ENCODE measurements at places on chromosomes 7 and 10. TPM values are rescaled to one million over a fixed set of nuclear protein-coding genes. Genes with fewer than 3 reads are reported as not detected.

DNA sequence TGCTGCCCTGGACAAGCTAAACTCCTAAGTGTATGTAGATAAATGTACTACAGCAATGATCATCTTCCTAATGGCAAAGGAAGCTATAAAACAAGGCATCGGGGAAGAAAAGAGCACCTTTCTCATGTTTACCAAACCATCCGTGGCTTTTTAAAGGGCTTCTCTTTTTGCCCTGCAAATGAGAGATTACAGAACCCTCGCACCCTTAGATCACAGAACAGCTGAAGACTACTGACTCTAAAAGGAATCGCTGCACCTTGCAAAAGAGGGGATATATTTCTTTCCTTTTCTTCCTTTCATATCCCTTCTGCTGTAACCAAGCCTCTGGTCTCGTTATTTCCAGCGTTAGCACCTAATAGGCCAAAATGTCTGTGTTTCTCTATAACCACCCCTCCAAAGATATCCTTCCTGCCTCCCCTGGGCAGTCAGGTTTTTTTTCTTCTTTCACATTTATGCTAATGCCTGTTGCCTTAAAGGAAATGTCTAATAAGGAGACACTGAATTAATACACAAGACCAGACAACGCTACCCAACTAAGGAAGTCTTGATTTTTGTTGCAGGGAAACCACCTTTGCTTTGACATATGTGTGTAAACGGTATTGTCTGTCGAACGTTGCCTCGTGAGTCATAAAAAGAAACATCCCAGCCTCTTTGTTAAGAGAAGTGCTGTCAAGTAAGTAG lies 10.5 kb downstream of the ST8SIA6 start:
- no peak for DNase-seq

DNA sequence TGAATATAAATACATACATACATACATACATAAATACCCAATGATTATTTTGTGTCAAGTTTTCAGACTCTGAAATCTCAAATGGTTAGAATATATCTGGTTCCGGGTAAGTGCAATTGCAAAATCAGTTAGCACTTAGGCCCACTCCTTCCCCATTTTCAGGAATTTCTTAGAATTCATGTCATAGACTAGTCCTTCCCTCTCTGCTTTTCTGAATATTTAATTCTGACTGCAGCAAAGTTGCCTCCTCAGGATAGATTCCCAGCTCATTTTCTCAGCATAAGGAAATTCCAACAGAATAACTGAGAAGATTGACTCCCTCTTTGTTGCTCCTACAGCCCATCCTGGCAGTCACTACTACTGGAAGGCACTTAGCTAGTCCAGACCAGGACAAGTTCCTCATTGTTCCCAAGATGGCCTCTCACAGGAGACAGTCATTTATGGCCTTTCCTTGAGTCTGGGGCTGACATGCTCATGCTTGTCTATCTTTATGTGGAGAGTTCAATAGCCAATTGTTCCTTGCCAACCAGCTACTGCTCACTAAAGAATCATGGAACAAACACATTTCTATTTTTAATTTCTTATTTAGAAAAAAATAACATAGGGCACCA lies 142.9 kb upstream of the ITGB1 start:
- DNase-seq: no peak

DNA sequence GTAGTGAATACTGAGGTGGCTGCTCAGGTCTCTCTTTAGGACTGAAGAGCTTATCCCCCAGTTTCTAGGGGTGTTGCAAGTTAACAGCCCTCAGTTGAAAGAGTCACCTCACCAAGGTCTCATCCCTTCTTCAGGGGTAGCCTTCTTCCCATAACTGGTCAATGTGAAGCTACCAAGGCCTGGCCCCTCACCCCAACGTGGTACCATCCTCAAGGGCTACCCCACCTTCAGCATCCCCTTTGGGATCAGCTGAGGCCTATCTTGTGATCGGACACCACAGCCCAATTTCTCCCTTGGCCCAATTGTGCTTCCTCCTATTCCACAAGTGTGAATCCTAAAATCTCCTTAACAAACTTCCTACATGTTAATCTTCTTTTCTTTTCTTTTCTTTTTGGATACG lies 289.5 kb upstream of the MKLN1 start:
- DNase-seq: no peak

DNA sequence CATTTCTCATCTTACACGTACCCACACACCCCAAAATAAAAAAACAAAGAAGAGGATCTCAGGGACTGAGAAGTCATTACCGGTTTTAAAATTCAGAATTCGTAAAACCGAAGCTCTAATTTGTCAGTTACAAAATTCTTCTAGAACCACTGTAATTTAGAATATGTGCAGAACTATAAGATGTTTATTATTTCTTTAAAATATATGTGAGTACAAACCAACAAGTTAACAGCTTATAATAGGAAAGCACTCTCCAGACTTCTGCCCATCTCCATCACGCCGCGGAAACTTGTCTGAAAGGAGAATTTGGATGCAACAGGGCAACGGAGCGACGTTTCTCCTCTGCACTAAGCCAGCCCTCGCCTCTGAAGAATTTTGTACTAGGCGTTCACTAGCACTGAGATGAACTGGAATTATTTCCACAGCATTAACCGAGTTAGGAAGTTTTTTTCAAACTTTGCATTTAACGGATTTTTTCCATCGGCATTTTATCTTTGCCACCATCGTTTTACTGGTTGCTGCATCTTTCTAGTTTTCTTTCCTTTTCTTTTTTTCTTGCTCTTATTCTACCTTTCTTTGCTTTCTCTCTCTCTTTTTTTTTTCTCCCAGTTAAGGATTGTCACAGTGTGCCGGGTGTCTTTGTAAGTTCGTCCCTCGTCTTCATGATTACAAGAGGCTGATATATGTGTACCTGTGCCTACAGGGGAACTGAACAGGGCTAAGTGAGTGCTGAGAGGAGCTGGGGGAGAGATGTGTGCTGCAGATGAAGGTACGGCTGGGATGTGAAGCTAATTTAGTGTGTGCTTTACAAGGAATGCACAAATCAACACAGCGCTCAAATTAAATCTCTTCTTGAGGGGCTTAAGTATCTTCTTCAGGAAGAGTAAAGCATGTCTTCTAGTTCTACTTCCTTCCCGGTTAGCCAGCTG lies 295.9 kb upstream of the NFE2L3 start:
- DNase-seq: no peak

Gene CDHR1
- 0.41 TPM for total RNA-seq

Gene SNCG
- 14.7 TPM for total RNA-seq

Gene JCAD
- total RNA-seq: 23.5 TPM

Data from left ventricle myocardium inferior (tissue), 1 donor.